Aorta (tissue), 5 donors: ENCODE measurements at places on chromosomes 13 and 19. TPM values are rescaled to one million over a fixed set of nuclear protein-coding genes. Genes with fewer than 3 reads are reported as not detected.

GRCh38 chr13:34822650-34823049, 119.4 kb upstream of the NBEA start:
- DNase-seq = no peak
- H3K36me3 ChIP-seq = no peaks in the 10 kb centered on the region
- H3K27ac ChIP-seq = no peak overlapping the region
- no peak overlapping the region for H3K4me3 ChIP-seq
- no peaks in the 10 kb centered on the region for H3K27me3 ChIP-seq

GRCh38 chr13:71015021-71015420, 852.0 kb downstream of the DACH1 start:
- no peaks in the 10 kb centered on the region for H3K36me3 ChIP-seq
- H3K27me3 ChIP-seq = no peaks in the 10 kb centered on the region
- no peak overlapping the region for H3K4me3 ChIP-seq
- no peaks in the 10 kb centered on the region for H3K4me1 ChIP-seq

The CEACAM7 gene
- 0.26 TPM for total RNA-seq

The VSTM2B gene
- not detected for total RNA-seq

The PEX11G gene
- 1.9 TPM for total RNA-seq

DNA sequence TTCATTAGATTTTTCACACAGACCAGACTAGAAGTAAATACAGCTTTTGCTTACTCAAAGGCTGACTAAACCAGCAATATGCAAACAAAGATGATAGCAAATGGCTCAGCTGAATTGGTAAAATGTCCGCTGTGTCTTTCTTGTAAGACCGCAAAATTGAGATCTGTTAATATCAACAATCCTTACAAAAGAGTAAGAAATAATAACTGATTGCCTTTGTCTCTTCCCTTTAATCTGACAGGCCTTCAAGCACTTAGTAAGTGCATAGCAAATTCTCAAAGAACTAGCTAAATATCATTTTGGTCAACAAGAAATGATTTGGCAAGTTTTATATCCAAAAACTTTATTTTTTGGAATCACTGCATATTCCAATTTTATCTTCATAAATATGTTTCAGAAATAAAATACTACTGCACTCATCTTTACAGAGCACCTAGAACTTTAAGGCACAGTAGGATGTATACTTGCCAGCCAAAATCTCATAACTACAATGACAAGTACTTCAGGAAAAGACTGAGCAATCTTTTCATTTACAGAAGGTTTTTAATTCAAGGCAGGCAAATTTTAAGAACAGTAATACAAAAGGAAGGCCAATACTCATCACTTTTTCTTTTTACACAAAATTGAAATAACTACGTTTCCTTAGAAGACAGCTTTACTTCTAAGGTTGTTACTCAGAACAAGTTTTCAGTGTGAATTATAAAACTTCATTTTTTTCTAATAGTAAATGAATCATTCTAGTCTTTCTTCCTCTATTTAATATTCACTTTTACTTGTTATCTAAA, 1.1 kb downstream of the ELF1 start:
- H3K27ac ChIP-seq = no peak overlapping the region
- DNase-seq = no peak
- no peaks in the 10 kb centered on the region for H3K27me3 ChIP-seq
- peaks cover 7% of the 10 kb centered on the region for H3K4me1 ChIP-seq
- H3K36me3 ChIP-seq = no peaks in the 10 kb centered on the region
